ENCODE measurements at places on chromosomes 5 and 9.

DNA sequence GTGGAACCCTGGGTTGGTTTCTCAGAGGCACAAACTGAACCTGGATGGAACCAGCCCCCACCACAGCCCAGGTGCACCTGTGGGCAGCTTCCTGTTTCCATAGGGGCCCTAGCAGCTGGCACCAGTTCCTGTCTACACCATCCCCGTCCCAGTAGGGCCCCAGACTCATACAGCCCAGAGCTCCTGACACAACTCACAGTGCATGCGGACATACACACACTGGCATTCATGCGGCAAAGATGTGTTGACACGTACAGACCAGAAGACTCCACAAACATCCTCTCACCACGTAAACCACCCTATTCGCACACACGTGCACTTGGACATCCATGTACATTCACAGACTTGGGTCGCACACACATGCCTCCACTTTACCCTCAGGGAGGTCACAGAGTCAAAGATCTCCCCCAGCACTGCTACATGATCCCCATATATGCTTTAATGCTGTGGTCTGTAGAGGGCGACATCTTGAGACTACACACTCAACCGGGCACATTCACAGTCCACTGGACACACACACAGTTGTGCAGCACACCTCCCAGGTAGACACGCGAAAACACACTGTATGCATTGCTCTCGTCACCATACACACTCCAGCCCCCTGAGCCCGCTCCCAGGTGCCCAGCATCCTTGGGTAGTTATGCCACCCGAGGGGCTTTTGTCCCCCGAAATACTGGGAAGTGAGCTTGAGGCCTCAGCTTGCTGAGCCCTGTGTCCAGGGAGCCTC, 22.4 kb downstream of the CXXC5 start:
- DNase-seq: peak; percentile 47

DNA sequence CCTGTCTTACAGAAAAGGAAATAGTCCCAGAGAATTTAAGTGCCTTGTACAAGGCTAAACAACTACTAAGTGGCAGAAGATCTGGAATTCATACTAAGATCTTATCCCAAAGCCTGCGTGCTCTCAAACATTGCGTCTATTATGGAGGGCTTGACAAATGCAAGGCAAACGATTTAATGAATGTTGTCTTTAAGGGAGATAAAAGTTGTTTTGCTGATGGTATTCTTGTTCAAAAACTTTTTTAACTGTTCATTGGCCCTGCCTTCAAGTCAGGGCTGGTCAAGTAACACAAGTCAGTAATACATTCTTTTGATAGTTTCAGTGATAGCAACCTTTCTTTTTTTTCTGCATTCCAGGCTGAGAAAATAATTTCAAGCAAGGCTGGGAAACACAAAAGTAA, 1.7 kb upstream of the SLC38A9 start:
- DNase-seq: no peak

- DNase-seq: no peak
These were observed 48.9 kb upstream of the SPIN1 start for GRCh38 chr9:88339317-88339716.

DNA sequence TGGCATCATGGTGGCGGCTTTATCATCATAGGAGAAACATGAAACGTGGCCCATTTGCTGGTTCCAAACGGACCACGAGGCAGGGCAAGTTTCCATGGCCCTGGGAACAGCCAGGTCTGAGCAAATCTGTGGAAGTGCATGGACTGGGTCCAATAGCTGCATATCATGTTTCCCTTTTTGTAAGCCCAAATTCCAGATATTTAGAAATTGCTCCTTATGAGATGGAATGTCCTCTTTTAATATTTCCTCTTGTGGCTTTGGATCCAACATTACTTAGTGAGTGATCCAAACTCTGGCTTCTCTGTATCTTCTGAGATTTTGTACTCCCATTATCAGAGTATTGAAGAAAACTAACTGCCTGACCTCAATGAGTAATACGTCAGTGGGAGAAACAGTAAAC, 79.8 kb upstream of the FBXL7 start:
- DNase-seq: no peak

GRCh38 chr9:134189145-134189469, 24.7 kb upstream of the RNU6ATAC start:
- DNase-seq: no peak

DNA sequence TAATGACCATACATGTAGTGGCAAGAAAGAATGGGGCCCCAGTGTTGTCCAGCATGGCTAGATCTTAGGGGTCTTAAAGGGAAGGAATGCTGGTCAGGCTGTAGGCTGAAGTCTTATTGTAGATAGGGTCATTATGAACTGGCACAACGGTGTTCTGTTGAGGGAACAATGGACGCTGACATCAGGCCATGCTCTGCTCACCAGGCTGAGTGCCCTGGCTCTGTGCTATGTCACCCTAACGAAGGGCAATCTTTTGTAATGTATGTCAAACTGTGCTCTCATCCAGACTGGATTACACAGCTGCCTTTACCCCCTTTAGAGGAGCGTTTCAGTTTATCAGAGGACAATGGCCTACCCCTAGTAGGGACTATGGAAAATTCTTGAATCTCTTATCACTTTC, 14.6 kb upstream of the ZNF608 start:
- no peak for DNase-seq

DNA sequence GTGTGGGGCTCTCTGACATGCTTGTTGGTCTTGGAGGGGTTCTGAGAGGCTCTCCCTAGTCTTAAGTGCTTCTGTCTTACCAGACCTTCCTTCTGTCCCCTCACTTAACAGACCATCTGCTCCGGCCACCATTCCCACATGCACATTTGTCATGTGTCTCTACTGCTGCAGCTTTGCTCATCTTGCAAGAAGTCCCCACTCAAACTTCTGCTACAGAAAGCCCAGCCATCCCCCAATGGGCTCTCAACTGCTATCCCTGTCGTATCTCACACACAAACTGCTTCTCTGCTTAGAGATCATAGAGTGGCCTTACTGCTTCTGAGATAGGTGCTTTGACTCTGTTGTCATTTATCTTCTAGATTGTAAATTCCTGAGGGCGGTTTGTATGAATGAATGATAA, 69.4 kb downstream of the NUP214 start:
- DNase-seq: no peak

GRCh38 chr5:73858776-73859175, 232.8 kb downstream of the ARHGEF28 start:
- no peak for DNase-seq

DNA sequence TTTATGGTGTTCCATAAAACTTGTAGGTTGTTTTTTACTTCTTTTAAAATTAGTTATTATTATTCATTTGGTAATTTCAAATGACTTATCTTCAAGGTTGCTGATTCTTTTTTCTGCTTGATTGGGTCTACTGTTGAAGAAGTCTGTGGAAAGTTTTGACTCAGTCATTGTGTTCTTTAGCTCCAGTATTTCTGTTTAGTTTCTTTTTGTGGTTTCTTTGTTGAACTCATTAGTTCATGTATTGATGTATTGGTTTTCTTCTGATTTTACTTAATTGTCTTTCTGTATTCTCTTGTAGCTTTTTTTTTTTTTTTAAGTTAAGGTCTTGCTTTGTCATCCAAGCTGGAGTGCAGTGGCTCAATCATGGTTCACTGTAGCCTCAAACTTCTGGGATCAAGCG, 345.4 kb upstream of the MEF2C start:
- no peak for DNase-seq

DNA sequence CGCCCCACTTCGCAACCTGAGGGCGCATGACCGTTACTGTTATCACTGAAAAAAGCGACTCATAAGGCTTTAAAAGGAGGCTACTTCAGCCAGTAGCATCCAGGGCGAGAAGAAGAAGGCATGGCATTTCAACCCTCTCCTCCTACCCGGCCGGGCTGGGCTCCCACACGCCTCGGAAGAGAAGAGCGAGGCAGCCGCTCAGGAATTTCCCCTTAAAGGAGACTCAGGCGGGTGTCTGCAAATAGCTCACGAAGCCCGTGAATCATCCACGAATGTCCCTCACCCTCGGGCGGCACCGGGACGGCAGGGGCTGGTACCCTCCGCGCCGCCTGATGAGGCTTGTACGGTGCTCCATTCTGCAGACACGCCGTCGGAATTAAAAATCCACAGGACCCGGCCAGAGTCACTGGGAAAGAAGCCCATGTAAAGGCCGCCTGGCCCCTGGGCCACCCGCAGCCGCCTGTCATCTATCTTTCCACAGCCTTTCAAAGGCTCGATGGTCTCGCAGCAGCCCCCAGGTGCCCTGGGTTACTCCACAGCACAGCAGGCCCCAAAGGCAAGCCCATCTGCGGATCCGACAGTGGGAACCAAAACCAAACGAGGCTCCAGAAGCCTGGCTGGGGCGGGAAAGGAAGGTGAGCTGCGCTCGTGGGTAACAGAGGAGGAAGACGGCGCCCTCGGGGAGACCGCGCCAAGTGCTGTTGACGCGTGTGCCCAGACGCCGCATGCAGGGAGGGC, 11.8 kb downstream of the SLC12A7 start:
- no peak for DNase-seq

GRCh38 chr5:173653822-173654523, 37.5 kb upstream of the BOD1 start:
- DNase-seq: no peak

- no peak for DNase-seq
These were observed 576.2 kb upstream of the CTNND2 start for GRCh38 chr5:12480487-12480886.

DNA sequence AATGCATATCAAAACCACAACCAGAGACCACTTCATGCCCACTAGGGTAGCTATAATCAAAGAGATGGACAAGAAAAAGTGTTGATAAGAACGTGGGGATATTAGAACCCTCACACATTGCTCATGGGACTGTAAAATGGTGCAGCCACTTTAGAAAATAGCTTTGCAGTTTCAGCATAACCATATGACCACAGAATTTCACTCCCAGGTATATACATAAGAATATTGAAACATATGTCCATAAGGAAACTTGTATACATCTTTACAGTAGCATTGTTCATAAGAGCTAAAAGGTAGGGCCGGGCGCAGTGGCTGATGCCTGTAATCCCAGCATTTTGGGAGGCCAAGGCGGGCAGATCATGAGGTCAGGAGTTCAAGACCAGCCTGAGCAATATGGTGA, 56.4 kb downstream of the S1PR3 start:
- DNase-seq: no peak

DNA sequence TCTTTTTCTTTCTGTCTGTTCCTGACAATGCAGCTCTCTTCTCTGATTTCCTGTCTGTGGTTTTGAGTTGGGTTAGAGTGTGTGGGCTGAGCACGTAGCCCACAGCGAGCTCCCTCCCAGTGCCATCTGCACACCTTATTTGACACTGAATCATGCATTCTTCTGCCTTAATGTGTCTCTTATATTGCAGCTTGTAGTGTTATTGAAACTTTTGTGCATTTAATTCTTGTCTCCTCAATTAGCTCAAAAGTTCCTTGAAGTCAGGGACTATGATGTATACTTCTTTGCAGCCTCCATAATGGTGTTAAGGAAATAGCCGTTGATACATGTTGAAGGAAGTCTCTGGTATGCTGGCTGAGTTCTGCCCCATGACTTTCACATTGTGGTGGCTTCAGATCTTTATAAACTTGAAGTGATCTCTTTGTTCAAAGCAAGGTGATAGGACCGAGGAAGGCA, 576.2 kb upstream of the CLINT1 start:
- peak; percentile 33 for DNase-seq

- DNase-seq: no peak
These were observed 171.1 kb upstream of the FSTL4 start for GRCh38 chr5:133783481-133783880.

- no peak for DNase-seq
These were observed 170.8 kb upstream of the FBN2 start for GRCh38 chr5:128708841-128709240.

- no peak for DNase-seq
These were observed 131.1 kb upstream of the MOCS2 start for GRCh38 chr5:53240661-53241060.

GRCh38 chr5:137113939-137114338, 385.2 kb downstream of the SPOCK1 start:
- DNase-seq: no peak

- no peak for DNase-seq
These were observed 53.7 kb downstream of the TLE1 start for GRCh38 chr9:81635521-81636254.

GRCh38 chr9:119963798-119964372, 594.6 kb upstream of the BRINP1 start:
- no peak for DNase-seq

- no peak for DNase-seq
These were observed 368.4 kb downstream of the IRX2 start for GRCh38 chr5:2382776-2383697.

- no peak for DNase-seq
These were observed 16.2 kb downstream of the ISOC1 start for GRCh38 chr5:129110742-129111141.

DNA sequence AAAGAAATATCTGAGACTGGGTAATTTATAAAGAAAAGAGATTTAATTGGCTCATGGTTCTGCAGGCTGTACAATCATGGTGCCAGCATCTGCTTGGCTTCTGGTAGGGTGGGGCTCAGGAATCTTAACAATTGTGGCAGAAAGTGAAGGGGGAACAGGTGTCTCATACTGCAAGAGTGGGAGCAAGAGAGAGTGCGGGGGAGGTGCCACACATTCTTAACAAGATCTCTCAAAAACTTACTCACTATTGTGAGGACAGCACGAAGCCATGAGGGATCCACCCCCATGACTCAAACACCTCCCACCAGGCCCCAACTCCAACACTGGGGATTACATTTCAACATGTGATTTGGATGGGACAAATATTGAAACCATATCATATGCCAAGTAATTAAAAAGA, 70.1 kb upstream of the PANK3 start:
- no peak for DNase-seq

DNA sequence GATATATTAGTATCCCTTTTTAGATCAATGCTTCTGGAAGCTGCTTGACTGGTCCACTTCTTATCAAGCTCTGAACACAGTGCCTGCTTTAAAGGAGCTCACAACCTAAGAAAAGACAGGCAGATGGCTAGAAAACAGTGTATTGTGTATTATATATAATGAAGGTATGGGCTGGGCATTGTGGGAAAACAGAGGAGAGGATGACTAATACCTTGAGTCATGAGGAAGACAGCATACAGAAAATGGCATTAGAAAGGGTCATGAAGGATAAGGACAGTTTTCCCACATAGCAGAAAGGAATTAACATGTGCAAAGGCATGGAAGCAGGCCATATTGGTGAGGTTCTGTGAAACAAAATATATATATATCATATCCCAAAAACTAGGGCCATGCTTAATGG, 309.6 kb downstream of the MLLT3 start:
- DNase-seq: no peak

DNA sequence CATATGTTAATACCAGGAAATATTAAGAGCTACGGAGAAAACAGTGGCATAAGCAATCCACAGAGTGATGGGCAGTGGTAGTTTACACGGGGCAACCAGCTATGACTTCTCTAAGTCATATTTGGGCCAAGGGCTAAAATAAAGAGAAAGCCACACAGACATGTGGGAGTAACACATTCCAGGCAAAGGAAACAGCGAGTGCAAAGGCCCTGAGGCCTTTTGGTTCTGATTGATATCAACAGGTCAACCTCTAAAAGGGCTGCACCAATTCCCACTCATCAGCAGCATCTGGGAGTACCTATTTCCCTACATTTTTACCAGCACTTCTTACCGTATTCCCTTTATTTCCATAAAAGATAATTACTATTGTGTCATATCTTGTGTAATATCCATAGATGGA, 173.4 kb downstream of the SPOCK1 start:
- no peak for DNase-seq
